ENCODE measurements at places on chromosomes 4 and X.

DNA sequence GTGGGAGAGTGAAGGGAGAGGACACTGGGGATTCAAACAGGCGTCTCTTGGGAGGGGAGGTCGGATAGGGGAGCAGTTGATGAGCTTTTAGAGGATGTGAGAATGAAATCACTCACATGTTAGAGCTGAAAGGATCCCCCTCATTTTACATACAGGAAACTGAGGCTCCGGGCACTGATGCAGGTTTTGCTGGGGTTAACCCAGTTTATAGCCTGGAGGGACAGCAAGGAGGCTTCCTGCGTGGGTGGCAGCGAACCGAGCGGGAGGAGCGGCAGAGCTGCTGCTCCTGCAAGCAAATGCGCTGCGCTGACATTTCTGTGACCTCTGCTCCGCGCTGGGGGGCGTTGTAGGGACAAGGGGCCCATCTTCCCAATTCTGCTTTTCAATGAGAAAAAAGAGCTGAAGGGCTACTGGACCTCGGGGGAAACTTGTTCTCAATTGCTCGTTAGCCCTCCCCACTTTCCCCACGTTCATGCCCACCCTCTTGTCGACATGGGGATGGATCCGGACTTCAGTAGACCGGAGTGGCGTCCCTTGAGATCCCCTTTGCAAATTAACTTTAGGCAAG, 1.2 kb upstream of the NEUROG2 start:
- DNase-seq: no peak

DNA sequence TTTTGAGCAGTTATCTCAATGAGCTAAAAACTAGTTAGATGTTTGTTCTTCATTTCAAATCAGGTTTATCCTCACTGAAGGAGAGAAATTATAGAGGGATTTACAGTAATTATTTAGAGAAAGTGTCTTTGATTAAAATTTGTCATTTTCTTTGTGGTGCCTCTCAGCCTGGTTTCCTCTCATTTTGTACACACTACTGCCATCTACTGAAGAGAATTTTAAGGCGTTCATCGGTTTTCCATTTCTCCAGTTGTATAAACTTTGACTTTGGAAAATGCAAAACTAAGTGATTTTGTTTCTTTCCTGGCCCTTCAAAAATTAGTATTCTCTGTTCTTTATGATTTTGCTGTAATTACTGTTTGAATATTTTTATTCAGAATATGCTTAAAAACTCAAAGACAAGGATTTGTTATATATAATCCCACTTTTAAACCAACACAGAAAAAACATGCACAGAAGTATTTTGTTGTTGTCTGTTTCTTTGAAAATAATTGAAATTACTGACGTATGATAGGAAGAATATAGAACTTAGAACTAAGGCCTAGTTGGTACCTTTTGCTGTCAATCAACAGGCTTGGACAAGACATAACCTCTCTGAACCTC, 34.4 kb upstream of the ANXA3 start:
- DNase-seq: no peak

DNA sequence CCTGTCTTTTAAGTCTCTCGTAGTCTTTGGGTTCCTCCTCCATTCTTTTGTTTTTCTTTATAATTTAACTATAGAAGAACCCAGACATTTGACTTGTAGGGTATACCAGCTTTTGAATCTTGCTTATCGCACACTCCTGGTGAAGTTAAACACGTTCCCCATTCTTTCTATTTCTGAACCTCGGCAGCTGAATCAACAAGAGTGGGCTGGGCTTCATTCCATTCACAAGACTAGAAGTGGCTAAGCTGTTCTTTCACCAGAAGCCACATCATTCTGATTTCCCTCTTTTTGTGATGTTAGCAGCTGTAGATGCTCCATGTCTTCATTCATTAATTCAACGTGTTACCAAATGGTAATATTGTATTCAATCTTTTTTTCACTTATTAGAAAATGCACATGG, 167.9 kb downstream of the CORIN start:
- DNase-seq: no peak

- DNase-seq: no peak
Measured at GRCh38 chr4:149793459-149793858, 22.2 kb downstream of the IQCM start.

GRCh38 chr4:108751321-108751720, 11.5 kb downstream of the ETNPPL start:
- no peak for DNase-seq

- DNase-seq: no peak
Measured at GRCh38 chrX:67749536-67749935, 205.7 kb downstream of the AR start.

DNA sequence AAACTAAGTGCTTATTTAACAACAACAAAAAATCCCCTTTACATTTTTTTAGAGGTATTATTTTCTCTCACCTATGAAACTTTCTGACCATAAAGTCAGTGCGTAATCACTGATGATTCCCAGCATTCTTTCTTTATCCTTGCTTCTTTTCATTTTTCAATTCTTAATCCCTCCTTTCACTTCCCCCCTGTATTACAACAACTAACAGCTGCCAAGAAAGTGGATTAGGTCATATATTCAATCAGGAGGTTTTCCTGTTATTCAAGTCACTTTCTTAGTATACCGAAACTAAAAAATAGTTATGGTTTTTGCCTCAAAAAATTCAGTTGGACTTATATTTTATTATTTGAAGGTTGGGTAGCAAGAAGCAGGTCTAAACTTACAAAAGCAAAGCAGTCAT, 2.1 kb upstream of the STAP1 start:
- no peak for DNase-seq

GRCh38 chr4:145301386-145302080, 121.1 kb upstream of the OTUD4 start:
- DNase-seq: no peak

DNA sequence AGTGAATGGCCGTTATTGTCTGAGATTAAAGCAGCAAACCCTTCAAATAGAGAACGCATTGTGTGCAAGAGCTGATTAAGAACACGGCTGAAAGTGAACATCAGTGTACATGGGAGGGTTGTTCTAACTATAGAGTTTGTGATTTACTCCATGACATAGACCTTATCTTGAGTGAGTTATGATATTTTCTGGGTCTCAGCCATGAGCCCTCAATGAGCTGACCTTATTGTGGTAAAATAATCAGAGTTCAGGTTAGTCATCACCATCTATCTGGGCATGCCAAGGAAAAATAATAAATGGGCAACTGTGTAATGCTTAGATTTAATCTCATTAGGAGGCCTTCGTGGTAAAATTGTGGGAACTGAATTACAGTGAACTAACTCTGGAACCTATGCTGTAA, 33.2 kb upstream of the CLDN24 start:
- DNase-seq: no peak

- DNase-seq: no peak
Measured at GRCh38 chr4:112532267-112532666, 16.3 kb upstream of the NEUROG2 start.

GRCh38 chr4:98519268-98519977, 139.0 kb downstream of the TSPAN5 start:
- DNase-seq: no peak

DNA sequence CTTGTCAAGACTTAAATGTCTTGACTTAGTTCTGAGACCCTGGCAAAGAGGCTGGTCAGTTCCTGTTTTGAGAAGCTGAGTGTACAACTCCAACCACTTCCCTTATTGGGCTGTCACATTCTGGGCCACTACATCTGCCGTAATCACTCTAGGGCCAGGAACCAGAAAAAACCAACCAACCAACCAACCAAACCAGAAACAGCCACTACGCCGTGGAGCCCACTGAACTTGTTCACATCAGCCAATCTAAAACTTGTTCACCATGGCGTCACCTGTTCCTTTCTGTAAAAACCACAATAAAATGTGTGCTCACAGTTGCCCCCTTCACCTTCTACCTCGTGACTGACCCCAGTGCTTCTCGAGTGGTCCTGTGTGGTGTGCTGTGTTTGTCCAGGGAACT, 107.3 kb downstream of the JADE1 start:
- no peak for DNase-seq

GRCh38 chr4:99821918-99822503, 5.4 kb downstream of the DAPP1 start:
- no peak for DNase-seq

DNA sequence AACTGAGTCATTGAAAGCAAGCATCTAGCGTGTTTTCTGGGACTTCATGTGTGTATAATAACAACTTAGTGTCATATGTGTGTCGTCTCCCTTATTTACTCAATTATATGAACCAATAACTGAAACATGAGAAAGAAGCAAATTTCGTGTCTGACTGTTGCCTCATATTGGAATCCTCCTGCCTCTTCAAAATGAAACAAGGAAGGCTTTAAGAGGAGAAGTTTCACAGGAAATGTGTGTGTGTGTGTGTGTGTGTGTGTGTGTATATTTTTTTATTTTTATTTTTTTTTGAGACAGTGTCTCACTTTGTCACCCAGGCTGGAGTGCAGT, 145.8 kb upstream of the SFRP2 start:
- no peak for DNase-seq

- no peak for DNase-seq
Measured at GRCh38 chr4:46016306-46016705, 107.5 kb downstream of the GABRG1 start.

GRCh38 chr4:185710487-185710995, 101.5 kb downstream of the SORBS2 start:
- no peak for DNase-seq

- DNase-seq: no peak
Measured at GRCh38 chrX:40262157-40263013, 164.6 kb upstream of the BCOR start.

- no peak for DNase-seq
Measured at GRCh38 chr4:118326585-118326984, 26.2 kb downstream of the PRSS12 start.

GRCh38 chrX:17442898-17443297, 67.9 kb downstream of the NHS start:
- DNase-seq: no peak

DNA sequence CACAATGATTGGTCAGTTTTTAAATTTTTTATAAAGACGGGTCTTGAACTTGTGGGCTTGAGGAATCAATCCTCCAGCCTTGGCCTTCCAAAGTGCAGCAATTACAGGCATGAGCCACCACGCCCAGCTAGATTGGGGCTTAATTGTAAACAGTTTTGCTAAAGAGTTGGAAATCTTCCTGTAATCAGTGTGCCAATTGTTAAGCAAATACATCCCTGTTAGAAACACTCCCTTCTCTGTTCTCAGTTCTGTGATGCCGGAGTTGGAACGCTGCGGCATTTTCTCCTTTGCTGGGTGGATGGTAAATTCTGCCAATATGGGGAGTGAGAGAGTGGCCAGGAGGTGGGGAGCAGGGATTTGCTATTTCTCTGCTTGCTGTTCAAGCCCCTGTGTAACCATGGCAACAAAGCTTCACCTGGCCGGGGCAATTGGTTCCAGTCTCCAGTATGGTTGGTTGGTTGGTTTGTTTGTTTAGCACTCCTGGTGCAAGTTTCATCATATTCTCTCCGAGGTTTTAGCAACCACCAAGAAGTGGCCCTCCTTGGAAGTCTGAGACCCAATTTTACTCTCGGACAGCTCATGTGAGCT, 3.0 kb upstream of the SPATA4 start:
- no peak for DNase-seq

- no peak for DNase-seq
Measured at GRCh38 chr4:85368240-85368639, 106.7 kb upstream of the ARHGAP24 start.

DNA sequence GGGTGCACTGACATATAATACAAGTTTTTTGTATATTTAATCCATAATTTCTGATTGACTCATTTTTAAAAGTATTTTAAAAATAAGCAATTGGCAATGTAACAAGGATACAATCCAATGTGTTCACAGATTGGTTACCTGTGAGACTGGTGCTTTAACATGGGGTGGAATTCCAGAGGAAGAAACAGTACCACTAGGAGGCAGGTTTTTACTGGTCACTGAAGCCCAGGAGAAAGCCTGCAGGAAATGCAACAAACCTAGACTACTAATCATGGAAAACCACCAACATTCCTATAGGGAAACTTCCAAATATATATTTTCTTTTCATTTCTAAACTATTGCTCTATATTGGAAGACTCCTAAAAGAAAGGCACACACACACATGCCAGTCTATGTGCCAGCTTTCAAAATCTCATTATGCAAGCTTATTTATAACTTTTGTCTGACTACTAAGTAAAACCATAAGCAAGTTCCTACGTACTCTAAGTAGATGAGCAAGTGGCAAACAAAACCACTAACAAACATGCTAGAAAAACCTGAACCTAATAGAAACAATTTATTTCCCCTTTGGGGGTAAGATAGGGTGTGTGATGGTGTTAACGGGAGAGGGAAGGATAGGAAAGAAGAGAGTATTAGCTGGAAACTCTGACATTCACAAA, 19.2 kb downstream of the G3BP2 start:
- no peak for DNase-seq

DNA sequence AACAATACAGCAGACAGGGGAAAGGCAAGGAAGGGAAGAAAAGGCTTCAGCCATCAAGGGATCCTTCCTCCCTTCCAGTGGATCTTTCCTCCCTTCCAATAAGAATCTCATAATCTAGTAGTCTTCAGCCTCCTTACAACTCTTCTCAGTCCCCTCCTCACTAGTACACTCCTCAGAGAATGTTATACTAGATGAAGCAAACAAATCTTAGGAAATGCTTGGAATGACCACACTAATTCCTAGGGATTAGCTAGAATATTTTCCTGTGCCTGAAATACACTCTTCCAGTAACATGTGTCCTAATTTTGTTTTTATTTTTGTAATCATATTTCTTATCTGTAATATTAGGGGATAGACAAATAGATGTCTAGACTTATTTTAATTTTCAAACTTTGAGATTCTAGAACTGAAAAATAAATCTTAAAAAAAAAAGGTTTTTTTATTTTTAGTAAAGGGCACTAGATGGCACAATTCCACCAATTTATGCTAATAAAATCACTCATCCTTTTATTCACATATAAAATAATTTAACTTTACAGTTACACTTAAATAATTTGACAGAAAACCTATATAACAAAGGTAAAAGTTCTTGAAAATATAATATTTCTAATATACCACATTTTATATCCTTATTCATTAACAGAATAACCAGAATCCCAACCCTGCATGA, 7.0 kb upstream of the STPG2 start:
- DNase-seq: no peak

GRCh38 chr4:21596521-21596920, 352.1 kb downstream of the KCNIP4 start:
- no peak for DNase-seq

All from stimulated activated CD4-positive, alpha-beta T cell treated with anti-CD3 and anti-CD28 coated beads, Interleukin-1b, Interleukin-23, amount 100 ng/mL, for 1 hour (primary cell).